ENCODE measurements at places on chromosomes 4 and X.
A peak's percentile ranks its signal among the peaks of the same experiment; 100 is the strongest.

DNA sequence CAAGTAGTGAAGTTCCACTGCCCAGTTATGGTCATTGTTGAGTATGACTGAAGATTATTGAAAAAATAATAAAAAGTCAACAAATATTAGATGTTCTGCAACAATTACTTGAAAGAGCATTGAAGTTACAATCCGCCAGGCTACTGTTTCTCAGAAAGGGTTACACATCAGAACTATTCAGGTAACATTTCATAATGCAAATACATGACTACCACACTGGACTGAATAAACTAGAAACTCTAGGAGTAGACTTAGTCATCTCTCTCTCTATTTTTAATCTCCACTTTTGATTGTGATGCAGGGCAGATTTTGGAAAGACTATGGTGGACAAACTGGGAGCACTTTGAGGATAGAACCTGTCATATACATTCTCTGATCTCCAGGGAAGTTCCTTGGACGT is 748.2 kb upstream of the ATOH1 start:
- no peak for DNase-seq

DNA sequence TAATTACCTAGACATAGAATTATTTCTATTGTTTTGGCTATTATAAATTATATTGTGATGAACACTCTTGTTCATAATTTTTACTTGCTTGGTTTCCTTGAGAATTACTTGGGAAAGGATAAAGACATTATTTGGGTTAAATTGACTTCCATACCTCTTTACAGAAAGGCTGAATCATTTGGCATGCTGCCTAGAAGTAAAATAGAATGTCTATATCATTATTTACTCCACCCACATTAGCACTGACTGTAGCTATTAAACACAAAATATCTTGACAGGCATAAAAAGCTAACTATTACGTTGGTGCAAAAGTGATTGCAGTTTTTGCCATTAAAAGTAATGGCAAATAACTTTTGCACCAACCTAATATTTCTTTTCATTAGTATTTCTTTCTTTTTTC is 29.7 kb upstream of the ADH6 start:
- DNase-seq: no peak

DNA sequence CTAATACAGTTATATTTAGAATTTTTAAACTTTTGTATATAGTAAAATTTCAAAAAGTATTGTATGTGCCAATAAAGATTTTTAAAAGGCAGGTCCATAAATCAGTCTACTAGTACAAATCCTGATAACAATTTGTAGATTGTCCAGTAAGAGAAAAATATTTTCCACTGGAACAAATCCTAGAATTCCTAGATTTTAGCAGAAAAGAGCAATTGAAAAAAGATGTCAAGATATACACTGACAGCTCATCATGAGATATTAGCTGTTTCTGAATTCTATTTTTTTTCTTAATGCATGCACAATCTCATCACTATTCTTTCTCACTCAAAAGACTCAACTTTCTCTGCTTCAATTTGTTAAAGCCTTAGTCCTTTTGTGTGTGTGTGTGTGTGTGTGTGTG is 289.2 kb upstream of the MAD2L1 start:
- DNase-seq: no peak

GRCh38 chrX:1224954-1225353 is 12.5 kb upstream of the CRLF2 start:
- DNase-seq: no peak

DNA sequence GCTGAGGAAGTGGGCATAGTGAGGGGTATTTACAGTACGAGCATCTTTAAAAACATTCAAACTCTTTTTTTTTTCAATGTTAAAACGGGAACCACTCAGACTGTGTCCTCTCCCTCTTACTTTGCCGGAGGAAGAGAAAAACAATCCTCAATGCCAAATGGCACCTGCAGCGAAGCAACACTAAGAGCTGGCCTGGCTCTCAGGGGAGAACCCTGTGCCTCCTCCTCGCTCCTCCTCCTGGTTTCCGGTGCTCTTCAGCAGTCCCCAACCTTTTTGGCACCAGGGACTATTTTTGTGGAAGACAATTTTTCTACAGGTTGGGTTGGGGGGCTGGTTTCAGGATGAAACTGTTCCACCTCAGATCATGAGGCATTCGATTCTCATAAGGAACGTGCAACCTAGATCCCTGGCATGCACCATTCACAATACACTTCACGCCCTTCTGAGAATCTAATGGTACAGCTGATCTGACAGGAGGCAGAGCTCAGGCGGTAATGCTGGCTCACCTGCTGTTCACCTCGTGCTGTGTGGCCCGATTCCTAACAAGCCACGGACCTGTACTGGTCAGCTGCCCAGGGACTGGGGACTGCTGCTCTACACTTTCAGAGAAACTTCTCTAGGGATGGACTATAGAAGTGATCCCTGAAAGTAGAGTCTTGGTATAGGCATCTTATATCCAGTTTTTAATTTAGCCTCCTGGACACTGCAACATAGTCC is 404.1 kb downstream of the RAPGEF2 start:
- DNase-seq: no peak

GRCh38 chrX:34343001-34343400 is 210.9 kb upstream of the FAM47A start:
- no peak for DNase-seq

GRCh38 chrX:132266583-132267355 is 47.5 kb upstream of the RAP2C start:
- DNase-seq: no peak

- no peak for DNase-seq
Measured at GRCh38 chr4:105057370-105058105, 89.1 kb upstream of the TET2 start.

GRCh38 chr4:138090150-138090917 is 151.8 kb downstream of the SLC7A11 start:
- no peak for DNase-seq

- no peak for DNase-seq
Measured at GRCh38 chr4:12519426-12519825, 964.7 kb downstream of the RAB28 start.

GRCh38 chrX:154730253-154730891 is 20.5 kb downstream of the GAB3 start:
- no peak for DNase-seq

DNA sequence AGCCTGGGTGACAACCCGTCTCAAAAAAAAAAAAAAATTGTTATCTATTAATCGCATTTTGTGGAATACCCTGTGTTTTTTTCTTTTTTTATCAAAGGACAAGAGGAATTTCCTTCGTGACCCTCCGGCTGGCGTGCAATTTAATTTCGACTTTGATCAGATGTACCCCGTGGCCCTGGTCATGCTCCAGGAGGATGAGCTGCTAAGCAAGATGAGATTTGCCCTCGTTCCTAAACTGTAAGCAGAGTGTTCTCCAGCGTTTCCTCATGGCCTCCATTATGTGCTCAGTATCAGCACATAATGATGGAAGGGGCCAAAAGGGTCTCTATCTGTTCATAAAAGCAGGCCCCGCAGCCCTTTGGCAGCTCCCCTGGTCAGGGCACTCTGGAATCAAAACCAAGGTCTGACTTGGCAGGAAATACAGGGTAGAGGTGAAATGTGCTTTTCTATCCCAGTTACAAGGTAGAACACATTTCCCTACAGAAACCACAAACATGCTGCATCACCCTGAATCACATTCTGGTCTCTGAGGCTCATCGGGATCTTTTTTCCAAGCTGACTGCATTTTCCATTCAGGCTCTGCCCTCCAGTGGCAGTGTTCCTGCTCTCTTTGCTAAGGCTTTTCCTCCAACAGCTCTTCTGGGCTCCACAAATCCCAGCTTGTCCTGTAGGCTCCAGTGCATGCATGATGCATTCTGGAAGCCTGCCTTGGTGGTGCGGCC is 24.4 kb downstream of the SYAP1 start:
- no peak for DNase-seq

DNA sequence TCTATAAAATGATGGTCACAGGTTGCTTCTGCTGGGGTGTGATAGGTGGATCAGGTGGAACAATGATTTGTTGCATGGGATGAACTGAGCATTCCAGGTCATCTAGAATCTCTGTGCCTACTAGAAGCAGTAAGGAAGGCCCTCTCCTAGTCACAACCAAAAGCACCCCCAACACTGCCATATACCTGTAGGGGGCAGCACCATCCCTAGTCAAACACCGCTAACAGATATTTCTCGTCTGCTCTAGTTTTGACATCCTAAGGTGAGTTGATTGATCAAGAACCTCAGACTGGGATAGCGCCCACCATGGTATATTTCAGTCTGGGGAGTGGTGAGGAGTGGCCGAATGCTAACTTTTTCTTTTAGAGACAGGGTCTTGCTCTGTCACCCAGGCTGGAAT is 160.2 kb downstream of the NHS start:
- DNase-seq: no peak

GRCh38 chr4:114037988-114038387 is 58.5 kb upstream of the ARSJ start:
- DNase-seq: no peak

GRCh38 chr4:64340218-64341110 is 68.8 kb downstream of the TECRL start:
- DNase-seq: no peak

GRCh38 chrX:85611926-85612325 is 232.5 kb upstream of the POF1B start:
- DNase-seq: no peak

DNA sequence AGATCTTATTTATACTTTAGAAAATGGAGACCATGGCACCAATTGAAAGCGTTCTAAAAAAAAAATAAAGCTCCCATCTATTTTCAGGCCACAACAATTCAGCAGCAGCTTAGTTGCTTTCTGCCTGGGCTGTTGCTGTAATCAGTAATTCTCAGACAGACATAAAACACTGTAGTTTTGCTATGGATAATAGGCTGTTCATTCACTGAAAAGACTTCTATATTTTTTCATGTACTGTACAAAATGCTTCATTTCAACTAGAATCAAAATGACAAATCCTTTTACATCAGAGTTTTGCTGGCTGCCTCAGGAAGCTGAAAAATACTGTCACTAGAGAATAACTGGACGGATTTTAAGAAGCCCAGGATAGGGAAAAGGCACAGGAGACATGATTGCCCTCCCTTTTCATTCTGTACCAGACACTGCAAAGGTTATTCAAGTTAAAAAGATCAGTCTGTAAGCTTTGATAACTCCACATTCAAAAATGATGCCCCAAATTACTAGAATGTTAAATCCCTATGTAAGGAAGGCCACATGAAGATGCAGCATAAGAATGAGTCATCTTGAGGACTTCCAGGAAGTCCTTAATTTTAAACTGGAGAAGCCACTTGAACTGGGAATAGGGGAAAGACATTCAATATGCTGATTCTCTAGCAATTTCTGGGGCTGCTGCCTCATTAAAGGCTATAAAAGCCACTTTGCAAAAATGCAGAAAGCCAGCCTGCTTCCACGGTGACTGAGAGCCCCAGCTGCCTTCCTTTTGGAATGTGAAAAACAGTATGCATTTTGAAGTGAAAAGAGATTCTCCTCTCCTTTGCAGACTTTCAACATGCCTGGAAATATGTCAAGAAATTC is 403.2 kb upstream of the RASGEF1B start:
- no peak for DNase-seq

DNA sequence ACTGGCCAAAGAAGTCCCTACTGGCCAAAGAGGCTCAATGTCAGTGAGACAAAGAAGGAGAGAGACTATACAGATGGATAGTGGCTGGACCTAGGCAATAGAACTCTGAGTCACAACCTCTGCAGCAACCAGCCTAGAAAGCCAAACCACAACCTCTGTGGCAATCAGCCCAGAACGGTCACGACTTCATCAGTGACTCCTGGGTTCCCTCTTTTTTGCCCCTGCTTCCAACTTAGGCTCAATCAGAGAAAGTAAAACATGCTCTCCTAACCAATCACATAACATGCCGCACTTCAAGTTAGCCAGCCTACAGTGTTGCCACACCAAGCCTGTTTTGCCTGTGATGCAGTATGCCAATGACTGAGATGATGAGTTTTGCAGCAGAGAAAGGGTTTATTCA is 203.4 kb downstream of the ANAPC10 start:
- DNase-seq: no peak

- DNase-seq: no peak
Measured at GRCh38 chrX:10744007-10744406, 123.6 kb upstream of the MID1 start.

- DNase-seq: no peak
Measured at GRCh38 chrX:129793604-129794191, 13.9 kb downstream of the SASH3 start.

- peak; percentile 9 for DNase-seq
Measured at GRCh38 chr4:43316813-43317212, 424.3 kb downstream of the GRXCR1 start.

GRCh38 chr4:126991965-126992364 is 640.8 kb upstream of the INTU start:
- no peak for DNase-seq

GRCh38 chr4:98722000-98722399 is 63.6 kb upstream of the TSPAN5 start:
- no peak for DNase-seq

- no peak for DNase-seq
Measured at GRCh38 chrX:68650491-68650890, 3.0 kb downstream of the STARD8 start.

- no peak for DNase-seq
Measured at GRCh38 chr4:26793735-26794134, 66.9 kb upstream of the STIM2 start.

DNA sequence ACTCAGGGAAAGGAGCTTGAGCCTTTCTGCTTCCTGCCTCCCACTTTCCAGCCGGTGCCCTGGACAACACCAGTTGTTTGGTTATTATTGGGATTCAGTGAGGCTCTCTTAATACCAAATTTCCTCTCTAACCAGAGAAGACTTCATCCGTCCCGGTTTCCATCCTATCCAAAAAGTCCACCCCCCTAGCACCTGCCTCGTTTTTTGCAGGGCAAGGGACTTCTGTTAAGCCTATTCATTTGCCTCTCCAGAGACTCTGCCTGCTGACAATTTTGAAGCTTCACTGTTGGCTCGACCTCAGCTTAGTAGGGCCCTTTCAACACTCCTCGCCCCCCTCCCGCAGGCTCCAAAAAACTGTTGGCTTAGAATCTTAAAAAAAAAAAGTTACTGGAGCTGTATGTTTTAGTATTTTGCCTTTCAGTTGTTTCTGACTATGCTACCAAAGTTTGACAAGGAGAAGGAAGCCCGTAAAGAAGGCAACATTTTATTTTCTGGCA is 779 bp upstream of the PRSS12 start:
- DNase-seq: no peak

DNA sequence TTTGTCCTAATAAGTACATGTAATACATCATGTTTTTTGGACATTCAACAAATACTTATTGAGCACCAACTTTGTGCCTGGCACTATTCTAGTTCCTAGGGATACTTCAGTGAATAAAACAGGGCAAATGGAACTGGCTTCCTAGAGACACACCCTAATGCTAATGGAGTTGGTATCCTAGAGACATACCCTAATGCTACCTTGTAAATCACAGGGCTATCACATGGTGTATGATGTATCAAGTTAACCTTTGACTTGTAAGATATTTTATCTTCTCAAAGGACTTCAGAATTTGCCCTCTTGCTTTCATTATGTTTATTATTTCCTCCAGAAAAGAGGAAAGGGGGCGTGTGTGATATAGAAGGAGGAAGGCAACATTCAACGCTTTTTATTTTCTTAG is 10.1 kb downstream of the GK start:
- no peak for DNase-seq
